Muscle of arm (tissue), 14 donors: ENCODE measurements at places on chromosomes 1 and 21. TPM values are rescaled to one million over a fixed set of nuclear protein-coding genes. Genes with fewer than 3 reads are reported as not detected.

- no peak for DNase-seq
Observed at GRCh38 chr1:60449876-60450275, 376.3 kb upstream of the C1orf87 start.

DNA sequence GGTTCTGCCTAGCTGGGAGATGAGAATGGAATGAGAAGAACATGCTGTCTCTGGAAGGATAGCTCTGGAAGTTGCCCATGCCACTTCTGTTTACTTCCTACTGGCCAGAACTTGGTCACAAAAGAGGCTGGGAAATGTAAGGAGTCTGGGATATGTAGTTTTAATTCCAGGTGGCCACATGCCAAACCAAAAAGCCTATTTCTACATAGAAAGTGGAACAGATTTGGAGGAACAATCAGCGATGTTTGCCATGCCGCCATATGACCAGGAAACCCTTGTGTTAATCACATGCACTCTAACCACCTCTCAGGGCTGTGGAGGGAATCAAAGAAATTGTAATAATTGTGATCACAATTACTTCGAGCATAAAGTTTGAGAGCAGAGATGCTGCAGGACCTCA, 10.0 kb upstream of the OLIG2 start:
- no peak for DNase-seq

GRCh38 chr1:166738873-166739272, 100.4 kb upstream of the POGK start:
- no peak for DNase-seq

GRCh38 chr1:87231703-87232367, 96.8 kb upstream of the LMO4 start:
- DNase-seq: no peak

- DNase-seq: peak; percentile 43
Observed at GRCh38 chr1:64664299-64664698, 80.6 kb upstream of the RAVER2 start.

DNA sequence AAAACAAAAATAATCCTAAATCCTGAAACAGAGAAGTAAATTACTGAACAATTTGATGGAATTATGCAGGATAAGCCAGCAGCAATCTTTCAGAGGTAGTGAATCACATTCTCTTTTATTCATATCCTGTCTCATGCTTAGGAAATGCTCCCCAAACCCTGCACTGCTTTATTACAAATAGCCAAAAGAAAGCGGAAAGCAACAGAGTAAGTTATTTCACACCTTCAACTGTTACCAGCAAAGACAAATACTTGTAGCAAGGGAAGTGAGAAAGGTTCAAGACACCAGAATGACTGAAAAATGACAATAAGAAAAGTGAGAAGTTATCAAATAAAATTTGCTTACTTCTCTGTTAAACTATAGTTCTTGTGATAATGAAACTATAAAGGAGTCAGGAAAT, 6.2 kb downstream of the ZRANB2 start:
- no peak for DNase-seq

DNA sequence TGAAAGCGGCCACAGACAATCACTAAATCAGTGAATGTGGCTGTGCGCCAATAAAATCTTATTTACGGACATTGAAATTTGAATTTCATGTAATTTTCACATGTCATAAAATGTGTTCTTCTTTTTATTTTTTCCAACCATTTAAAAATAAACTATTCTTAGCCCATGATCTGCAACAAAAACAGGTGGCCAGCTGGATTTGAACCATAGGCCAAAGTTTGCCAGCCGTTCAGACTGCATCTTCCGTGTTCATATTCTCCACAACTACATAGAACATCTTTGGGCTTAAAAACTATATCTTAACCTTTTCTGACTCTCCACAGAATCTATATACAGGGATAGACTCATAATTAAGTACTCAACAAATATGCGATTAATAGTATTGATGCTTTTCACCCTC, 81.2 kb upstream of the RALGPS2 start:
- no peak for DNase-seq

DNA sequence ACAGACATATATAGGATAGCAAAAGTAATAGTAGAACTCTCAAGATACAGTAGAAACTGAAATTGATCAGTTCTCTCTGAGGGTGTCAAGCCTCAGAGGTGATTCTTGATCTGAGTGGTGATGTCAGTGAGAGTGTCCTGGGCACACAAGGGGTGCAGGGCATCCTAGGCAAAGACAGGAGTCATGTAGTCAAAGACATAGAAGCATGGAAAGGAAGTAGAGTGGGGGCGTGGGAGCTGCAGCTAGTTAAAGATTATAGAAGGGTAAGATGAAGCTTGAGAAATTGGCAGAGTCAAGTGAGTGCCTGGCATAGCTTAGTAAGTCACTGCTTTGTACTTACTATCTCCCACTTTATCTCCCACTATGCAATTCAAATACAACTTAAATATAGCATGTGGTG, 22.8 kb downstream of the CDC7 start:
- no peak for DNase-seq

GRCh38 chr1:197101978-197102377, 34.9 kb upstream of the F13B start:
- no peak for DNase-seq

DNA sequence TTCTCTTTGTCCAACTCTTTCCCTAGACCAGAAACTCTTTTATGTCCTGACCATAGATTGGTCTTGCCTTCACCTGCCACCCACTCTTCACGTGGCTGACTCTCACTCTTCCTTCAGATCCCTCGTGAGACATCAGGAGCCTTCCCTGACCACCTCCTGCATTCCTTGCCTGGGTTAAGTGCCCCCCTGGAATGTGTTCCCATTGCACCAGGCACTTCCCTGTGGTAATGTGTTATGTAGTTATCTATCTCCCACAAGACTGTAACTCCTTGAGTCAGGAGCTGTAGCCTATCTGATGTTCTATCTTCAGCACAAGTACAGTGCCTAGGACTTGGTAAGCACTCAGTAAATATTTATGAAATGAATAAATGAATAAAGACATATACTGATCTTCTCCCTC, 111.2 kb upstream of the CTTNBP2NL start:
- no peak for DNase-seq

GRCh38 chr1:246932366-246932700, 585 bp upstream of the AHCTF1 start:
- no peak for DNase-seq

- DNase-seq: no peak
Observed at GRCh38 chr1:26280333-26281042, 602 bp downstream of the SH3BGRL3 start.

- no peak for DNase-seq
Observed at GRCh38 chr1:53025769-53026112, 36.3 kb upstream of the PODN start.

DNA sequence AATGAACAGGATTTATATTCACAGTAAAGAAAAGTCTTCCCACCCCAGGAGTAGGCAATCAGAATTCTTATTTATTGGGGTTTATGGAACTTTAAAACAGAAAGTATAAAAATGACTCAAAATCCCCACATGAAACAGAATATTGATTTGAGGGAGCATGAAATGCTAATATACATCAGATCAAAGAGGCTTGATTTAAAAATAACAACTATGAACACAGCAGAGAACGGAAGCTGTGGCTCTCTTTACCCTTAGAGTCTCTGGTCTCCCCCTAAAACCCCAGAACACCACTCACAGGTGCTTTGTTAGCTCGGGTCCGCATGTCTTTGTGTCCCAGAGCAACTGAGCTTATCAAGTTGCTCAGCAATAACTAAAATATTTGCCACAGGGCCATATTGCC, 31.2 kb upstream of the FASLG start:
- DNase-seq: no peak

DNA sequence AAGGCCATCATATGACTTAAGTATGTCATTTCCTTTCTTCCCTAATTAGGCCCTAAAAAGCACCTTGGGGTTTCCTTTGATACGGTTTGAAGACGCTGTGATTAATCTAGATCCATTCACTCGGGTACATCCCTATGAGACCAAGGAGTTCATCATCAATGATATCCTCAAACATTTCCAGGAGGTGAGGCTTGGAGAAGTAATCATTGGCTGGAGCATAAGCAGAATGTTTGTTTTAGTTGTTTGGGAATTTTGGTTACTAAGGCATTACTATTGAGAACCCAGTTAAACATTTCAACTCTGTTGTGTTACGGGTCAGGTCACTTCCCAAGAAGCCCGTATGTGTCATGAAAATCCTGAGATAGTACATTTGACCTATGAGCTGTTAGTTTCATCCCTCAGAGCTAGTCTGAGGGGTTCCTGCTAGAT, 185.2 kb downstream of the VPS13D start:
- DNase-seq: no peak

GRCh38 chr1:33228935-33229487, 27.3 kb upstream of the ZNF362 start:
- peak; percentile 78 for DNase-seq

- DNase-seq: no peak
Observed at GRCh38 chr1:30058970-30059369, 664.4 kb downstream of the MATN1 start.

GRCh38 chr21:36549470-36549869, 69.5 kb upstream of the CLDN14 start:
- no peak for DNase-seq

DNA sequence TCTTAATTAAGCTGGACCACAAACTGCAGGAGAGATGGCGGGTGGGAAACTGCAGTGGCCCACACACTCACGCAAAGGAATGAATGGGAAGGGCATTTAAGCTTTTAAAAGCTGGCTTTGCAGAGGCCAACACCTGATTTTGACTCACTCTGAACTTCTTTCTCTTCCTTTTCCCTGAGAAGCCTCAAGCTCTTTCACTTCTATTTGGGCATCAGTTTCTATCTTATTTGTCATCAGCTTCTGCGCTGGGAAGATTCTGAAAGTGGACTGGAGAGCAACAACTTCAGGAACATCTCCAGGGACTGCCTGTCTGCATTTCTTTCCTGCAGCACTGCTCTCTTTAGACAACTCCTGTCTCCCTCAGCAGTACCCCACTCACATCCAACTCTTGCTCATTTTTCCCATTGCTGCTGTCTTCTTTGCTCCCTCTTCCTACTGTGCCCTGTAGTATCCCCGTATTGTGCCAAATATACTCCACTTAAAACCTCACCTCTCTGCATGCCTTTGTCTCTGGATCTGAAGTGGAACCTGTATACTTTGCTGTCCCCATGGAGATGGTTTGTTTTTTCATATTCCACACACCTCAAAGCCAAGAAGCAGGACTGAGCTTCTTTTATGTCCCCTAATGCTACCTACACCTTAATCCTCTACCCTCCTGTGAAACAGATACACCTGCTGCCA, 143.3 kb upstream of the JUN start:
- DNase-seq: no peak

DNA sequence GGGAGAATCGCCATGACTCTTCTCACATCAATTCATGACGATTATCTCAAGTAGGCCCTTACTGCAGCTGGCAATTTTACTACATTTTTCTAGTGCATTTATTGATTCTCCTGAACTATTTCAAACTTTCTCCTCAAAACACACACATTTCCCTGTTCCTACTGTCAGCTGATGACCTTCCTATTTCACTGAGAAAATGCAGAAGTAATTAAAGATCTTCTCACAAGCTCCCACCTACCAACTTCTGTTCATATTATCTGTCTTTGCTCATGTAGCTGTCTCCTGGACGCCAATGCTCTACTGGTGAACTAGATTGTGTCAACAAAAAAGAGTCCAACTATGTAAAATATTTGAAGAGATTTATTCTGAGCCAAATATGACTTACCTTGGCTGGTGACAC, 36.4 kb upstream of the FASLG start:
- no peak for DNase-seq

WDR64 gene
- 0.26 TPM for polyA plus RNA-seq

VAMP3 gene
- polyA plus RNA-seq: 93.0 TPM

DFFA gene
- 35.7 TPM for polyA plus RNA-seq

KCNJ9 gene
- polyA plus RNA-seq: 0.05 TPM

CDA gene
- 0.33 TPM for polyA plus RNA-seq

LPAR3 gene
- 0.36 TPM for polyA plus RNA-seq

WDR4 gene
- 7.1 TPM for polyA plus RNA-seq

F13B gene
- not detected for polyA plus RNA-seq

AMY1B gene
- polyA plus RNA-seq: not detected

NUP210L gene
- polyA plus RNA-seq: 0.11 TPM

MFAP2 gene
- polyA plus RNA-seq: not detected

CYP4A11 gene
- polyA plus RNA-seq: 0.24 TPM

PPIAL4G gene
- polyA plus RNA-seq: not detected

LMO4 gene
- polyA plus RNA-seq: 48.2 TPM

CIART gene
- polyA plus RNA-seq: 4.0 TPM

IL24 gene
- polyA plus RNA-seq: 0.30 TPM

AIRE gene
- polyA plus RNA-seq: not detected

RNU1-4 gene
- polyA plus RNA-seq: not detected

DRAXIN gene
- 0.50 TPM for polyA plus RNA-seq
